DMS79 (cell line): ENCODE measurements at places on chromosomes 6 and 20.

GRCh38 chr20:49267327-49267726 lies 10.5 kb downstream of the ZNFX1 start:
- DNase-seq = no peak

GRCh38 chr6:85494547-85495536 lies 45.0 kb downstream of the NT5E start:
- no peak for DNase-seq

DNA sequence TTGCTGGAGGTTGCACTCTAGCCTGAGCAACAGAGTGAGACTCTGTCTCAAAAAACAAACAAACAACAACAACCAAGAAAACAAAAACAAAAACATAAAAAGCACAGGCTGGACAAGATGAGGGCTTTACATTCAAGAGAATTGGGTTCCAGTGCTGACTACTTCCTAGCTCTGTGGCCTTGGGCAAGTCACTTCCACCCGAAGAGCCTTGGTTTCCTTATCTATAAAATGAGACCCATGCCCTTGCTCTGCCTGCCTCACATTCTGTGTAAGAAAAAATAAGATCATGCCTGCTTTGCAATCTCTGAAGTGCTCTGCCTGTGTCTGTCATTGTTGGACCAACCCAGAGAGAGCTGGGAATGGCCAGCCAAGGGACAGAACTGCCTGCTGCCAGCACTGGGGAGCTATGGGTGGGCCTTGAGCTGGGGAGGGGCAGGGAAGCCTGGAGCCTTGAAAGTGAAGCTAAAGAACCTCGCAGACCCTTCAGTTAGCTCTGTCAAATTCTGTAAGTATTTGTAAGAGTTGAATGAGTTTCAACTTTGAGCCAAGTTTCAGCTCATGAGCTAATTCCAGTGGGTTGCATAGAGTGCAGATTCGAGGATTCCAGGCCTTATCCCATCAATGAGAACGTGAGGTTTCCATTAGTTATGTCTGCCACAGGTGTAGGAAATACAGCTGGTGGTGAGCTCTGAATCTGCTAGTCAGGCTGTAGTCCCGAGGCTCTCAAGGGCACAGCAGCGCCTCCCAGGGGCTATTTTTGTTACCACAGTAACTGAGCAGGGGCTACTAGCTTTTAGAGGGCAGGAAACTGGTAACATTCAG lies 93.2 kb downstream of the DLGAP4 start:
- no peak for DNase-seq

GRCh38 chr6:113172531-113172966 lies 684.6 kb upstream of the MARCKS start:
- DNase-seq = no peak

- no peak for DNase-seq
Observed at GRCh38 chr6:165913676-165914570, 250.9 kb upstream of the PDE10A start.

GRCh38 chr20:32780749-32781655 lies 18.8 kb downstream of the DNMT3B start:
- DNase-seq = no peak

GRCh38 chr20:58306421-58307261 lies 2.9 kb upstream of the RAB22A start:
- DNase-seq = no peak
